ENCODE measurements at places on chromosomes 1 and 21.

DNA sequence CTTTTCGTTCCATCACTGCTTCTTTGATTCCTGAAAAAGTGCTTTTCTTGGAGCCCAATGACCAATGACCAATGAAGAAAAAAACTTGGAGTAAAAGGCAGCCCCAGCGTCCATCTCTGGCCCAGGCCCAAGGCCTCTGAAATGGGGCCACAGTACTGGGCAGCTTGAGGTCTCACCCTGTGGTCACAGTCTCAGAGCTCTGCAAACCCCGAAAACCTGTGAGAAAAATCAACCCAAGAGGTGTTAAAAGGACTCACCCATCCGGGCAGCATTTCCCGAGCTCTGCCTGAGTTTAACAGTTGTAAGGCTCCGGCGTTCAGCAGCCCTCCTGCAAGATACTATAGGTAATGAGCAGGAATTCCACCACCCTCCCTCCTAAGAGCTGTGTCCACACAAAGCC, 2.1 kb upstream of the EFHD2 start:
- no peak for DNase-seq

DNA sequence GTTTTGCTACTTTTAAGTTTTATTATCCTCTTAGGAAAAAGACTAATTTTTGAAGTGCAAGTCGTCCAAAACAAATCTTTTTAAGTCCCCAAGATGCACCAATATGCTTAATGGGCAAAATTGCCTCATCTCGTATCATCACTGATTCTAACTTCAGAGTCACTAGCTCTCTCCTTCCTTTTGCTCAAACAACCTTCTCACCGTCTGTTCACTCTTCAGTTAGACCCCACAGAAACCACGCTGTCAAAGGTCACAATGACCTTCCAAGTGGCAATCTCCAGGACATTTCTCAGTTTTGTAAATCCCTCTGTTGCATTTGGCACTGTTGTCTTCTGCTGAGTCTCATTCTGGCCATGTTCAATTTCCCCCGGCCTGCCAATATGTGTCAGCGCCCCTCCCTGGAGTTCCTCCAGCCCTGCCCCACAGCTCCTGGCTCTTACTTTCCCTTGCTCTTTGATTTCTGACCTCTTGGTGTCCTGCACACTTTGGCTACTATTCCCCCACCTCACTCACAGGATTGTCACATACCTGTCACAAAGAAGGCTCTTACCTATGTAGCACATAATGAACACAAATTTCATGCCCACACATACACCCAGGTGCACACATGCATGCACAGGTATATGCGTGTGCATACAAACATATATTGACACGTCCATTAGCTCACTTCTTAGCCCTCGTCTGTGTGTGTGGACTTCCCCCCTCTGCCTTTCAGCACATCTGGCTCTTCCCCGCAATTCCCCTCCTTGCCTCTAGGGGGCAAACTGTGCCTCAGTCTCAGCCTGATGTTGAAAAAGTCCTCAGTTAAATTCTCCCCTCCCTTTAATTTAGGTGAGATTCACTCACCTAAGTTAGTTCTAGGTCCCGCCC, 354.0 kb upstream of the DUSP10 start:
- peak; percentile 25 for DNase-seq

- DNase-seq, result no peak
Observed at GRCh38 chr1:201945863-201946223, 505 bp downstream of the LMOD1 start.

GRCh38 chr1:24745711-24746413, 615 bp downstream of the CLIC4 start:
- DNase-seq, result peak; percentile 75

GRCh38 chr21:15065392-15066122, 757 bp upstream of the NRIP1 start:
- peak; percentile 90 for DNase-seq

- no peak for DNase-seq
Observed at GRCh38 chr1:162930976-162931560, 70.1 kb upstream of the CCDC190 start.

Measured in EH (cell line).